Putamen (tissue), 1 donor: ENCODE measurements at places on chromosomes 3 and 15.

- no peak for DNase-seq
These were observed 45.2 kb downstream of the CDCP1 start for GRCh38 chr3:45100981-45101407.

DNA sequence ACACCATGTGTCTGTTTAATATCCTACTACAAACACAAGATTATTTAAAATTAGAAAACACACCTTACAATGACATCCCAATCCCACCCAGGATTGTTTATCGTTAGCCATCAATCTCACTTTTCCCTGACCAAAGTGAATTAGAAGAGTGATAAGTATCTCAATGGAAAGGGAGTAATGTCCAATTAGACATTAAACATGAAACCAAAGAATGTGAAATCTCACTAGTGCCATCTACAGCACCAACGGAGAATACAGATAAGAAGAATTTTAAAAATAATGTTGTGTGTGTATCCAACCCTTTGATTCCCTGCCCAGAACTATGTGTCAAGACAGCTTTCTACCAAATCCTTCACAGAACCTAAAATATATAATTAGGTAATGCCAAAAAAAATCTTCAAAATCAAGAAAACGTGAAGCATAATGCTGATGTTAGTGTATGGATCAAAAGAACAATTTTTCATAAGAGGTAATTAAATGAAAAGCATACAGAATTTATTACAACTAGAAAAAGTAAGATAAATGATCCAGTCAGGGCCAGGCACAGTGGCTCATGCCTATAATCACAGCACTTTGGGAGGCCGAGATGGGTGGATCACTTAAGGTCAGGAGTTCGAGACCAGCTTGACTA is 64.2 kb downstream of the SCAPER start:
- DNase-seq: no peak

GRCh38 chr15:45550436-45550835 is 27.9 kb upstream of the SLC30A4 start:
- no peak for DNase-seq

GRCh38 chr3:122076491-122077292 is 21.5 kb downstream of the CD86 start:
- DNase-seq: no peak

DNA sequence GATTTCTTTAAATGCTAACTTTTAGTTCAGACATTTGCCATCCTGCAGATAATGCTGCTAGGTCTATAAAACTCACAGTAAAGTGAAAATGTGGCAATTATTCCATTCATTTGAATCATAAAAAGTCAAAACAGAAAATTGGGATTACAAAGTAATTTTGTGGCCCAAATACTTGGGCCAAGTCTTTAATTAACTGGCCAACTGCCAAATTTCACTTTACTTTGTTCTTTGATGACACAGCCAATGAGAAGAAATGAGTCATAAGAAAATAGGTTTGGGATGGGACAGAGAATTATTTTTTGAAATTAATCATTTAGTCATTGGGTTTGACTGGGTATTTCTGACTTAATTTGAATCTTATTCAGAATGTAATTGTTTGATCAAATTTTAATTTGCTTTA is 89.8 kb upstream of the SLC2A2 start:
- no peak for DNase-seq

DNA sequence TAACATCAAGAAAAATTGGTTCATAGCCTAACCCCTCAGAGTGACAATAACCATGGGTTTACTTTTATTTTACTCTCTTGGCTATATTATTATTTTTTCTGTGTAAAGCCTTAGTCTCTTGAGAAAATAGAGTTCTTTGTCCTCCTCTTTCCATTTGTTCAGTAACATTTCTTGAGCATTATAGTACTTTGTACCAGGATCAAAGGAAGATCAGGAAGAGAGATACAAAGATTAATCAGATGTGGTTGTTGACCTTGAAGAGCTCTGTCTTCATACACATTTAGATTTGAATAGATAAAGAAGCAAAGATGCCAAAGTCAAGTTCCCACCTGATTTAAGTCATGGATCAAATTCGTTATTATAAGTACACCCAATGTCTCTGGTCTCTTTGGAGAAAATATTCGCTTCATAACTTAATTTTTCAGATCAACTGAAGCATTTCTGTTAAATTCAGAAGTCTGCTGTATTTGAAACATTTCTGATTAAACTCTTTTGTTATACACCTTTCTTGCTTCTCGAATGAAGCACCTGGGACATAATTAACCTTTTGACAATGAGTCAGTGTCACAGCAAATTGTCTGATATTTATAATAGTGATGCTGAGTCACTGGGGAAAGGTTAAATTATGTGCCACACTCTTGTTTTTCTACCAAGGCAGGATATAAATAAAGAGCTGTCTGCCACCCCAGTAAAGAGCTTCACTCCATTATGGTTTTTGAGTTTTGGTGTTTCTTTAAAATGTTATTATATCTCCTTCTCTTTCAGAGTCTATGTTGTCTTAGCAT is 100.2 kb downstream of the GHSR start:
- DNase-seq: peak; percentile 11

DNA sequence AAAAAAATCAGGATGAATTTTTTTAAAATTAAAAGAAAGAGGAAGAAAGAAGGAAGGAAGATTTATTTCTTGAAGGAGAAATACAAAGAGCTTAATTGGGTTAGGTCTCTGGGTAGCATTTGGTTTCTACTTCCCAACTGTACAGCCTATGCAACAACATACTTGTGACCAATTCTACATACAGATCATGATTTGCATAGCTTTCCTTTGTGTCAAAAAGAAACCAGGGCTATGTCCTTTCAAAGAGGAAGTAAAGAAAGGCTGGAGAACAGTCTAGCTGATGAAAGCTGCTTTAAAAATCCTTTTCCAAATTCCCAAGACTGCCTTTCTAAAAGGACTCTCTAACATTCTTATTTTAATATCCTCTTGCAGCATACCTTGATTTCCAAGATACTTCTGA is 6.1 kb upstream of the HGD start:
- no peak for DNase-seq

GRCh38 chr3:122416966-122417365 is 1.1 kb upstream of the WDR5B start:
- no peak for DNase-seq

DNA sequence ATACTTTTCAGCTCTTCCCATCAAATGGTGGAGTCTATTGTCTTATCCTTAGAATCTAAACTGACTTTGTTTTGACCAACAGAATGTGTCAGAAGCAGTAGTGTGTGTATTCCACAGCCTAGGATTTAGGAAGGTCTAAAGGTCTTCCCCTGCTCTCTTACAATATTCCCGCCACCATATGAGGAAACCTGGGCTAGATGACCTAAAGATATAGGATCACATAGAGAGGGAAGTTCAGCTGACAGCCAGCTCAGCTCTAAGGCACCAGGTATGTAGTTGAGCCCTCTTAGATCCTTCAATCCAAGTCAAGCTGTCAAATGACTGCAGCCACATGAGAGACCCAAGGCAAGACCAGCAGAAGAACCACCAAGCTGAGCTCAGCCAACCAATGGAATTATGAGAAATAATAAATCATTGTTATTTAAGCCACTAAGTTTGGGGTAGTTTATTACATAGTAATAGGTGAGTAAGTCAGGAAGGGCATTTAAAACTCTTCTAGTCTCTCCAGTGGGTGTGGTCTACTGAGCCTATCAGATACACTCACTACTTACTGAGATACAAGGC is 227.7 kb upstream of the HES1 start:
- no peak for DNase-seq

- no peak for DNase-seq
These were observed 294.0 kb upstream of the ATP10A start for GRCh38 chr15:26157081-26157480.

- no peak for DNase-seq
These were observed 1.6 kb upstream of the TOPAZ1 start for GRCh38 chr3:44240061-44240460.

- DNase-seq: no peak
These were observed 66.3 kb upstream of the BBX start for GRCh38 chr3:107456501-107456900.

GRCh38 chr15:55344206-55344605 is 25.2 kb downstream of the PIGB start:
- no peak for DNase-seq

- DNase-seq: peak; percentile 89
These were observed 17.1 kb downstream of the TJP1 start for GRCh38 chr15:29805043-29805707.

DNA sequence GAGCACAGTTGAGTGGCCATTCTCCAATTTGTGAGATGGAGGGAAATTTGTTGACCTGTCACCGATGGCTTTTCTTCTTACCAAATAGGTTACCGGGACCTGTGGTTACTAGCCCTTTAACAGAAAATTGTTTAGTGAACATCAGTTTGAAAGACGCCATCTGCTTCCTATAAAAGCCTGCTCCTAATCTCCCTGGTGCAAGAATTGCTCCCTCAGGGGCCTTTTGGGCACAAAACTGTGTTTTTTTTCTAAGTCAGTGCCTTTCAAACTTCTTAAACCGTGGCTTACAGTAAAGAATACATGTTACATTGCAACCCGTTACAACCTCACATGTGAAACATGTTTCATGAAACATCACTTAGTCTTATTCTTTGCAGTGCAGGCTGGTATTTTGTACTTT is 15.0 kb downstream of the CACNA2D3 start:
- no peak for DNase-seq

- no peak for DNase-seq
These were observed 112.1 kb upstream of the ICE2 start for GRCh38 chr15:60590935-60591495.

GRCh38 chr3:172713316-172713715 is 2.4 kb upstream of the NCEH1 start:
- DNase-seq: no peak

GRCh38 chr3:77204788-77205187 is 164.9 kb downstream of the ROBO2 start:
- no peak for DNase-seq

DNA sequence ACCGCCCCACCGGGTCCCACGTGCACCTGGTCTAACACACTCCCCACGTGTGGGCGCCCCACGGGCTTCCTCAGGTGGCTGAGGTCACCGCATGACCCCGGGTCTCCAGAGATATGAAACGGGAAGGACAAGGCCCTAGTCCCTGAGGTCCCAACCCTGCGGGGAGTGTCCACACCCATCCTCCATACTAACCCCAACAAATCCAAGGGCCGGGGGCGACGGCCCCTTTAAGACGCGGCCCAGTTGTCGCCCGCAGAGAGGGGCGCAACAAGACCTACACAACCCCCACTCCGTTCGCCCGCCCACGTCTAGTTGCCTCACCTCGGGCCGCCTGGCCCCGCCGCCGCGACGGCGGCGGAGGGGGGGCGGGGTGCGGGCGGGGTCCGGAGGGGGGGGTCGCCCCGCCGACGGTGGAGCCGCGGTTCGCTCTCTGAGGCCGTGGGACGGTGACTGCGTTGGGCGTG is 396 bp downstream of the INO80 start:
- peak; percentile 58 for DNase-seq

GRCh38 chr15:70870051-70870450 is 16.1 kb upstream of the LARP6 start:
- DNase-seq: no peak

DNA sequence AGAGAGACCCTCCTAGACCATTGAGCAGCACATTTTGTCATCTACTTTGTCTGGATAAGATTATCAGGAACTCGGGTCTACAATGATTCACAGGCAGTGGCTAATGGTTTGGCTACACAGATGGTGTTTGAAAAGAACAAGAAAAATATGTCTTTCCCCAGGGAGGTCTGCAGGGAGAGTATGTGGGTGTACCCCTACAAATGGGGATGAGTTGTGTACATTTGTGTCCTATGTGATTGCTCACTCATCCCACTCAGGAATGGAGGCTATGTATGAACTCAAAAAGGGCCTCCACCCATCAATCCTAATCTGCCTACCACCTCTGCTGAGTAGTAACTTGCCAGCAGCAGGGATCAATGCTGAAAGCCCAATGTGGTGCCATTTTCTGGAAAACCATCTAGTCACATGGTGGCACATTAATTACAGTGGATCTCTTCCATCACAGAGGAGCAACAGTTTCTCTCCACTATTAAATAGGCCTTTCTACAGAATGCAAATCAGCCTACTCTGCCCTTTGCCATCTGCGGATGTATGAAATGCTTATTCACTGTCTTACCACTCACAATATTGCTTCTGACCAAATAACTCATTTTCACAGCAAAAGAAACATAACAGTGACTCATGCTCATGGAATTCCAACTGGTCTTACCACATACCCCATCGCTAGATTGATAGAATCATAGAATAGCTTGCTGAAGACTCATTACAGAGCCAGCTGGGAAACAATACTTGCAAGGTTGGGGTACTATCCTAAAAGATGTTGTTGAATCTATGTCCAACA is 48.3 kb upstream of the TRIM42 start:
- no peak for DNase-seq

GRCh38 chr15:78880242-78880533 is 7.5 kb downstream of the MORF4L1 start:
- DNase-seq: no peak

GRCh38 chr15:67134871-67135492 is 69.6 kb downstream of the SMAD3 start:
- DNase-seq: no peak

DNA sequence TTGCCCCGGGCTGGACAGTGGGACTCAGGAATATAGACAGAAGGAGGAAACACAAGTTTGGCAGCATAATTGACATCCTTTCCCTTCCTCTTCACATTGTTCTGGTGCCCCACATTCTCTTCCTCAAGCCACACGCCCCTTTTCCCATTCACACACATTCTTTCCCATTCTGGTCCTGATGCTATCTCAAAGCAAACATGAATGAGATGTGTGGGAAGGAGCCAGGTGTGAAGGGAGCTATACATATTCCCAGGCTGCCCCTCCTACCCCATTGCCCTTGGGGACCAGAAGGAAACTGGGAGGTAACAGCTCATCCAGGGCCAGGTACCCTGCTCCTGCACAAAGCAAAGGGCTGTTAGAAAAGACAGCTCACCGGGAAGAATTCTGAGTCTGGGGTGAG is 23.4 kb upstream of the CLK3 start:
- DNase-seq: no peak

DNA sequence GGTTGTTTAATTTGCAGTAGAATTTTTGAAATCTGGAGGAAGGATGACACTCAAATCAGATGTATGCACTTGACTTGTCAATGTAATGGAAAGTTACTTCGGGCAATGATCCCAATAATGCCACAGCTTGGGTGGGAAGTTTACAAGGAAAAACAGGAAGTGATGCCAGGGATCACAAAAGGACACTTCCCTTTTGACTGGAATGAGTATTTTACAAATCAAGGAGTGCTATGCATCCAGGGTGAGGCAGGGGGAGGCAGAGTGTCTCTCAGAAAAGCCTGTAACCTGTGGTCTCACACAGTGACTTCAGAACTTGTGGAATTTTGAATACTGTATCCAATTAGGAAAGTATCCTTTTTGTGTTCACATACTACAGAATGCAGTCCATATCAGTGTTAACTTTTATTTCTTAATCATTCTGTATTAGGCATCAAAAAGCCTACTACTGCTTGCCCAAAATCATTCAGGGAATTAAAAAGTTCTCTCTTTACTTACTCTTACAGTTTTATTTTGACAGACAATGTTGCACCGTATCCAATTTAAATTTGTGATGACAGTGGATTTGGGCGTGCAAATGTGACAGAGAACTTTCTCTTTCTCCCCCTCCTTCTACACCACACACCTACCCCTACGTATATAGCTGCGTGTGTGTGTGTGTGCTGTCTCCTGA is 445.1 kb downstream of the MECOM start:
- DNase-seq: no peak

GRCh38 chr3:71498543-71498942 is 85.0 kb downstream of the FOXP1 start:
- DNase-seq: no peak

- no peak for DNase-seq
These were observed 121.0 kb downstream of the SLMAP start for GRCh38 chr3:57877116-57877515.

GRCh38 chr3:57389271-57389670 is 96.8 kb upstream of the ASB14 start:
- no peak for DNase-seq

GRCh38 chr15:73244333-73244732 is 124.4 kb downstream of the HCN4 start:
- no peak for DNase-seq
